ENCODE measurements at places on chromosomes 2 and 18. TPM values are rescaled to one million over a fixed set of nuclear protein-coding genes. Genes with fewer than 3 reads are reported as not detected.
A peak's percentile ranks its signal among the peaks of the same experiment; 100 is the strongest.

DNA sequence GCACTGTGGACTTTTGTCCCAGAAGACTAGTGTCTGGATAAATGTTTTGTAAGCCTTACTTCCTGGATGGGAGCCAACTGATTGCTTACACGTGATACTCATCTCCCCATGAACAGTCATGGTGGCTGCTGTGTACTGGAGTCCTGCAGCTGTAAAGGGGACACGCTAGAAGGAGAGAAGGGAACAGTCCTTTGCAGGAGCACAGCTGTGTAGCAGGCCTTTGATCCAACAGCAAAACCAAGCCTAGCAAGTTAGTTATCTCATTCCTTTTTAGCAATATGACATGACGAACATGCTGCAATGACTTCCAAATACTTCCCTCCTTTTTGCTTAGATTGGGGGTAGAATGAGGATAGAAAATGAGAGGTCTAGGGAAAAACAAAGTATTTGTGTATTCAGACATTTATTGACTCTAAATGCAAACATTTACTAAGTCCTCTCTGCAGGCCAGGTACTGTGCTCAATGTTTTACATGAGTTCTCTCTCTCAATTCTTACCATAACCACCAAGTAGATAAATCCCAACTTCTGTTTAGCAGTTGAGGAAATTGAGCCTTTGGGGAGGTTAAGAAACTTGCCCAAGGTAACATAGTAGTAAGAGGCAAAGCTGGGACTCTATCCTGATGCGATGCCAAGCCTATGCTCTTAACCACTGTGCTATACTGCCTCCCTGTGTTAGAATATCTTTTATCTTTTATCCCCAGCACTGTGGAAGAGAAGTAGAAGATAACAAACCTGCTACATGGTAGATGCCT lies 55.4 kb upstream of the CD28 start:
- ATAC-seq: peak; percentile 46

GRCh38 chr2:44981714-44982108 lies 27.5 kb downstream of the SIX2 start:
- peak; percentile 57 for ATAC-seq

GRCh38 chr2:215931256-215931903 lies 82.0 kb downstream of the MREG start:
- ATAC-seq: peak; percentile 72

DNA sequence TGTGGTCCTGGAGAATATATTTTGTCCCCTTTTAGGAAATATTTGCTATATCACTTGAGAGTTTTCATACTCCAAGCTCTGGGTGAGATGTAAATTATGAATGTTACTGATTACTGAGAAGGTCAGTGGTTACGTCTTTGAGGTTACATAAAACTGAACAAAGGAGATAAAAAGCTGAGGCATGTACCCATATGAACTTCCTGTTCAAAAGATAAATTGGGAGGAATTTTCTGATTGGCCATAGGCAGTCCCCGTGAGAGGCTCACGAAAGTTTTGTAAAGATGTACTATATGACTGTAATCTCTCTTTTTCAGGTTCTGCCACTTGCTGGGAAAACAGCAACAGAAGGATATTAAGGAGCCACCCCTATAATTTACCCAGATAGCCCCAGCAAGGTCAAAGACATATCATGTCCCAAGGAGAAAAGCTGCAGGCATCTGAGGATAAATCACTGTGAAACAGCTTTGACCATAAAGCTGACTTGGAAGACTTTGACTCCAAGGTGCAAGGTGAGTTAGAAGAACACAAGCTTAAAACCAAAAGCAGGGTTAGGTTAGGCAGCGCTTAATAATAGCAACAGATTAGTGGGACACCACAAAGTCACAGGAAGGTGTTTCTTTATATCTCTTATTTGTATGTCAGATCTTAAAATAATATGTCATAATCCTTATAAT lies 90.4 kb downstream of the OSBPL6 start:
- no peak for ATAC-seq

DNA sequence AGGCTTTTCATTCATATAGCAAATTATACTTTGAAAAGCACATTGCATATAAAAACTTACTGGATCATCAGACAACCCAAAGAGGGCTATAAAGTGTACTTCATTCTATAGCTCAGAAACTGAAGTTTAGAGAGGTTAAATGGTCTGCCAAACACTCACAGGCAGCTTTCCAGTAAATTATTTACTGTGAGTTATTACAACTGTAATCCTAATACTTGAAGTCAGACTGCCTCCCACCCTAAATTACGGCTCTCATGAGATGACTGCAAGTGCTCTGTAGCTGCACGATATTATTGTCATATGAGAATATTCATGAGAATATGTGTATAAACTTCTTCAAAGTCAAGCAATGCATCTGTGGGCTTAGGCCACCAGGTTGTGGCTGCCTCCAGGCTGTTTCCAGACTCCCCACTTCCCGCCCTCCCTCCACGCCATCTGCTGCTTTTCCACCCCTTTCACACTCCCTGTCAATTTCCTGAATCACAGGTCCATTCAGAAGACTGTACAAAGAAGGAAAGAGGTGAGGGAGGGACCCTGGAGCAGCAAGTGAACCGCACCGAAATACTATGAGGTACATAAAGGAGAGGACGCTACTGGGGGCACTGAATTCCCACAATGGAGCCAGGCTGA lies 111.1 kb upstream of the SPOPL start:
- no peak for ATAC-seq

DNA sequence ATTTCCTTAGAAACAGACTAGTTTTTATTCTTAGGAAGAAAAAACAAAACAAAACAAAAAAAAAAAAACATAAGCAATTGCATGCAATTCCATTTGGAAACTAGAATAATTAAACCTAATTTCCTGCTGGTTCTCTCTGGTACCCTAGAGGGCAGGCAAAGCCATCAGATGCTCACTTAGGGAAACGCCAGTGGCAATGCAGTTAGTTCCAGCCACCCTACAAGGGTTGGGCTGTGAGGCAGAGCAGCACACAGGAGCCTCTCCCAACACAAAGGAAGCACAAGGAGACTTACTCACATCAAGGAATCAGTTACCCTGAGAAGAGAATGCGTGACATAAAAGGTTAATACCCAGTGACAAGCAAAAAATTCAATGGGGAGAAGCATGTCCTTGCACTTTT lies 28.8 kb downstream of the CCDC93 start:
- ATAC-seq: no peak

The LYG2 gene
- not detected for total RNA-seq

The TUBA4B gene
- total RNA-seq: not detected

DNA sequence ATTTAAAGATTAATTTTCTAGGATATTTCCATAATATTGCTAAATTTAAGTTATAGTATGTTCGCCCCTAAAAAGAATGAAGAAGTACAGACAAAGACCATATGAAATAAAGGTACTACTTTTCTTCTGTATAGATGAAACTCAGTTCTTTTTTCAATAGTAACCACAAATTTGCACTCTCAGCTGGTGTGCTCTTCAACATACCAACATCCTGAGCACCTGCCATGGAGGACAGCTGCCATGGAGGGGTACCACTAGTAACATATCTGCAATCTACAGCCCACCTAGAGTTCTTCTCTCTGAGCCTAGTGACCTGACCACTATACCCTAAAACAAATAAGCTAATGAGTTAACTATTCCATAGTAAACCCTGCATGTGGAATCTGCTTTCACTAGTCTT lies 36.8 kb upstream of the ERCC3 start:
- no peak for ATAC-seq

The ALK gene
- 1.1 TPM for total RNA-seq

- ATAC-seq: no peak
Measured at GRCh38 chr18:46324087-46324955, 220.1 kb downstream of the HAUS1 start.

DNA sequence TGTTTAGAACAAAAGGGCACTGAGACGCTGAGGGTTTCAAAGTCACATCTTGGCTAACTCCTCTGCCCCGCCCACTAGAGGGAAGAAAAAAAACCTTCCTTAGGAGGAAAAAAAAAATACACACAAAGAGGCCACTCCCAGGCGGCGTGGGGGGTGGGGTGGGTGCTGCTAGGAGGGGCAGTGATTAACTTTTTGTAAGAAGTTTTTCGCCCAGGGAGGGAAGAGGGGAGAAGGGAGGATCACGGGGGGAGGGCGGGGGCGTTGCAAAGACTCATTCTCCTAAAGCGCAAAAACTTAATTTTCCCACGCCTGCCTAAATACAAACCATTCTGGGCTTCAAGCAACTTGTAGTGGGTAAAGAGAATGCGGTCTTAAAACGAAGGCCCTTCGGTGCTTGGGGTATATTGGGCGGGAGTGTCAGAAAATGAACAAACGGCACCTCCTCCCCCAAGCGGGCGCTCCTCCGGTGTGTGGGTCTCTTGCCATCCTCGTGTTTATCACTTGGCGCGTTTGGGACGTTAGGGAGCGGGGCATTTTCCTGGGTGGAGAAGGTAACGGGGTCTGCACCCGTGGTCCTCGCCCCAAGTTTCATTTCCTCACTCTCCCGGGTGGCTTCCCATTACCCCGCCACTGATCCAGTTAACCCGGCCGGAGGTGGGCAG lies 1.7 kb downstream of the CXCR4 start:
- ATAC-seq: no peak

The RMC1 gene
- total RNA-seq: 27.7 TPM

DNA sequence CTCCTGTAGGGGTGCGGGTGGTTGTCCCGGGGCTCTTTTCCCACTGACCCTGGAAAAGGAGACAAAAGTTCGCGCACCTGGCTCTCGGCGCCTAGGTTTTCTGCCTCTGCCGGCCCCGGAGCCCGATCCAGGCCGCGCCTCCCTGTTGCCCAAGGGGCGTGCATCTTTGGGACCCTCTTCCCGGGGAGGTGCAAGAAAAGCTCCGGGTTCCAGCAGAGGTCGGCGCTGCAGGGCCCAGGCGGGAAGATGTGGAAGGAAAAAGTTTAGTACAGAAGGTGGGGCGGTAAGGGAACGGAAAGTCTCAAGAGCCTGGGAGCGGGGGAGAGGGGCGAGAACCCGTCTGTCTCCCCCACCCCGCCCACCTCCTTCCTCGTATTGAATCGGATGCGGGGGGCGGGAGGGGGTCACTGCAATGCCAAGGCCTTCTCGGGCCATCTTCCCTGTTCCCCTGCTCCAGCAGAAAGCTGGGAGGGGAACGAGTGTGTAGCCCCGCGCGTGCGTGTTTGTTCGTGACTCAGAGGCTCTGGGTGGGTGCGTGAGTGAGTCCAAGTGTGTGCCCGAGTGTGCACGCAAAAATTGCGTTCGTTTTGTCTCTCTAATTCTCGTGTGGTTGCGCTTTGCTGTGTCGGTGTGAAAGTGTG lies 6.3 kb upstream of the EN1 start:
- ATAC-seq: no peak

The ANKRD29 gene
- 19.3 TPM for total RNA-seq

DNA sequence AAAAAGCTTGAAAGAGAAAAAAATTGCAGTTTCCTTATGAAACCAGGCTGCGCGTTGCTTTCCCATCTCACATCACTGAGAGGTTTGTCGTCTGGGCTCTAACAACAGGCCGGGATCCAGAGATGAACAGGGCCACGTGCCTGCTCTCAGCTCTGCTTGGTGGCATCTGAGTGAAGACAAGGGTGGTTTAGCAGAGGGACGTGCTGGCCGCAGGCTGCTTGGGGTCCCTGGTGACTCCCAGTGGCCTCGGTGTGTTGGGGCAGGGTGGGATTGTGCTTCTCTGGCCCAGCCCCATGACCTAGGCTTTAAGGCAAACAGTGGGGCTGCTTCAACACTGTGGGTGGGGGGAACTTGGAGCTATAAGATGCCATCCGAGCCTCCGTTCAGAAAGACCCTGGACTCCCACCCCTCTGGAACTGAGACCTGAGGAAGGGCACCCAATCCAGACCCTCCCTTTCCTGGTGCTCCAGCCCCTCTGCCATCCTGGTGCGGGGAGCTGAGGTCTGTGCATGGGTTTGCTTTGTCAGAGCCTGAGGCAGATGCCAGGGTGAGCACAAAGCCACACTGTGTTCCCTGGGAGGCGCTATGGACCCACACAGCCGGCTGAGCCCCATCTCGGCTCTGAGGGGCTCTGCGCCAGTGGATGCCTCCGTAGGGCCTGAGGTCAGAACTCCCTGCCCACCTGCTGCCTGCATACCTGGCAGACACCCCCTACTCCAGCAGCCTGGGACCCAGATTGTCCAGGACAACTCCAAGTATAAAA lies 18.4 kb upstream of the HPCAL1 start:
- ATAC-seq: no peak

GRCh38 chr2:75303227-75303626 lies 103.9 kb upstream of the TACR1 start:
- no peak for ATAC-seq

The C2orf78 gene
- total RNA-seq: not detected

DNA sequence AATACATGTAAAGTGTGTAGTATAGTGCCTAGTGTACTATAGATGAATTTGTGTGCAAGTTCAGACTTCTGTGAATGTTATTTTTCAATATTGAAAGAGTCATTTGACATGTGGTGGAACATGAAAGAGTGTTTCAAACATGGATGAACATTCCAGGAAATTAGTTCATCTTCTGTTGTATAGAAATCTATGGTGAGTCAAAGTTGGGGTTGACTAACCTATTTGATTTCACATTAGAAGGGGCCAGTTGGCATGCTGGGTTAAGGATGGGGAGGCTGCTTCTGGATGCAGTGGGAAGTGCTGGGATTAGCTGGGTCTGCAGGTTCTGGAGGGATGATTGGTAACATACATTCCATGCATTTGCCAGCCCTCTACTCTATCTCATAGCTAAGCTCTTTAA lies 50.6 kb downstream of the LYPD6B start:
- no peak for ATAC-seq

DNA sequence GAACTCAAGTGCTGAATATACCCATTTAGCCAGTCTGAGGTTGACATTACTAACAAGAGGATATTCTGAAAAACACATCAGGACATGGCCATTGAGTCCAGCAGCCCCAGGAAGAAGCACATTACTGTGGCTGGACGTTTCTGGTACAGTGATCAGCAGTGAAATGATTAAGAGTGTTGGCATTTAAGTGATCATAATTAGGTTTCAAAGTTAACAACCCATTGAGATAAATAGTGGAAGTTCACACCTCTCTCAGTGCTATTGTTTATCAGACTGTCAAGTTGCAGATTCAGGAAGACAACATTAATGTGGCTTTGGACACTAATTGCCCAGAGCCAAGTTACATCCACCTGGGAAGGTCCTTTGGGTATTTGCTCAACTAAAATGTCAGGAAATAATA lies 139.5 kb upstream of the GAREM1 start:
- ATAC-seq: no peak

DNA sequence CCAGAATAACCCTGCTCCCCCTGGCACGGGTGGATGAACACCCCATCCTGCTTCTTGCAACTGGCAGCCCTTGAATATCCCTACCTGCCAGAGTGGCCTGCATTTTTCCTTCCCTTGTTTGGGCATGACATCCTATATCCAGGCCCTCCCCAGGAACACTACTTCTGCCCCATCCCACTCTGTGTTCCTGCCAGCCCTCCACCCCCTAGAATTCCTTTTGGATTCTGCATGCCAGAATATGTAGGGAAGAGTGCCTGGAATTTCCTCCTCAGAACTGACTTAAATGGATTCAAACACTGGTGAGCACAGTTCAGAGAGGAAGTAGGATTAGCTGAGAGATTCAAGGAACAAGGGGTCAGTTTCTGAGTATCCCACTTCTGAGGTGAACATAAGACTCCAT lies 123.5 kb upstream of the PELI1 start:
- peak; percentile 34 for ATAC-seq

The TOGARAM2 gene
- total RNA-seq: 1.8 TPM
